ENCODE measurements at places on chromosomes 4 and X.

- peak; percentile 76 for DNase-seq
These were observed 2.5 kb upstream of the SPANXD start for GRCh38 chrX:141701072-141701471.

DNA sequence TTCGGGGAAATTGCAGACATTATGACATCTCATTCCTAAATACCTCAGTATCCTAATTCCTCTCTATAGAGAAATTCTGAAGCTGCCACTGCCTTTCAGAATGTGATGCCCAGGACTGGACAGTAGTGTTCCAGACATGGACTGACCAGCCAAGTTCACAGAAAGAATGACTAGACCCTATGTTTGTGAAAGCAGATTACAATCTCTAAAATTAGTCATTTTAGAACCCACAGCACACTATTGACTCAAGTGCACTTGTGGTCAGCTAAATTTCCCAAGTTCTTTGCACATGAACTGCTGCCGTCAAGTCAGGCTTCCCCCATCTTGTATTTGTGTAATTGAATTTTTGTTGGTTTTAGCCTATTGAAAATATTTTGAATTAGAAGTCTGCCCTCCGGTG, 81.0 kb upstream of the ESX1 start:
- peak; percentile 90 for DNase-seq

DNA sequence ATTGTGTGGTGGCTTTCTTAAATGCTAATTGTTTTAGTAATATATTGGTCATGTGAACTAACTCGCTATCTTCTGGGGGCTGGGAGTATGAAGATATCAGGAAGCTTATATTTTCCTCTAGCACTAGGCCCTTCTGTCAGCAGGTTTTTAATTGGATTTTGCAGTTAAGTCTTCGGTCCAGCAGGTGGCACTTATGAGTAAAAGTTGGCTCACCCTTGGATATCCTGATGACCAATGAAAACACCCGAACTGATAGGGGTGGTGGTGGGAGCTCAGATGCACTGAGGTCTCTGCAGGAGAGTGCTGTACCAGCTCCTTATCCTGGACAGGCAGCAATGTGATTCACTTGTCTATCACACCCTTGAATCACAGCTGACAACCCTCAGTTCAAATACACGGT, 1365.8 kb upstream of the DIAPH2 start:
- no peak for DNase-seq

DNA sequence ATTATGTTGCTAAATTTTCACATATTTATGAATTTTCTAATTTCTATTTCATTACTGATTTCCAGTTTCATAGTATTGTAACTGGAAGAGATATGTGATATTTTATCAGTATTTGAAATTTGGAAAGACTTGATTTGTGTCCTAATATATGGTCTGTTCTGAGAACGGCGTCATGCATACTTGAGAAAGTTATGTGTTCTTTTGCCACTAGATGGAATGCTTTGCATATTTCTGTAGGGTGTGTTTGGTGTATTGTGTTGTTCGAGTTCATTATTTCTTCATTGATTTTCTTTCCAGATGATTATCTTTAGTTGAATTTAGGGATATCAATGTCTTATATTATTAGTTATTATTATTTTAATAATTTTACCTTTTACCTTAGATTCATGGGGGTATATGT, 110.6 kb upstream of the ITM2A start:
- no peak for DNase-seq

DNA sequence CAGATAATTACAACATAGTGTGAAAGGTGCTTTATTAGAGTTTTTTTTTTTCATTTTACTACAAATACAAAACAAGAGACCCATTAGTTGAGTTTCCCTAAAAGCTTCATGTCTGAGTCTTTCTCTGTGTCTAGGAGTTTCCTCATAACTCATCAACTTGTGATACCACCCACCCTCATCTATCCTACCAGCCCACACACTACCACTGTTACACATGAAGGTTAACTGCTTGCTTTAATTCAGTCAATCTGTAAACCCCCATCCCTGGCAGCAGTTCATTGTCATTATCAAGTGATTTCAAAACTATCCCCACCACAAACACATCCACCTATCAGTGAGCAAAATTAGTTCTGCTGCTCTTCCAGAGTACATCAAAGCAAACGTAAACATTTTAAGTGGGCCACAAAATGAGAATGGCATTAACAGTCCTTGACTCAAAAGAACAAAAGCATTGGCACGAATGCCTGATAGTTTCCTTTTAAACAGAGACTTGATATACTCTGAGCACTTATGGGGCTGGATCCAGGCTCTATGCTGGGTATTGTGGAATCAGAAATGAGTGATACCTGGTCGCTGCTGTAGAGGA, 331.6 kb upstream of the FAM241A start:
- DNase-seq = peak; percentile 40

- peak; percentile 5 for DNase-seq
These were observed 736 bp downstream of the IDS start for GRCh38 chrX:149504226-149504914.

- DNase-seq = no peak
These were observed 184.4 kb upstream of the HAND2 start for GRCh38 chr4:173714456-173714855.

Measured in amniotic epithelial cell (primary cell).